ENCODE measurements at places on chromosomes 7 and 10.

GRCh38 chr7:33563651-33564050 is 341.7 kb upstream of the BMPER start:
- no peak for DNase-seq

GRCh38 chr7:45146531-45147379 is 10.8 kb upstream of the RAMP3 start:
- no peak for DNase-seq

DNA sequence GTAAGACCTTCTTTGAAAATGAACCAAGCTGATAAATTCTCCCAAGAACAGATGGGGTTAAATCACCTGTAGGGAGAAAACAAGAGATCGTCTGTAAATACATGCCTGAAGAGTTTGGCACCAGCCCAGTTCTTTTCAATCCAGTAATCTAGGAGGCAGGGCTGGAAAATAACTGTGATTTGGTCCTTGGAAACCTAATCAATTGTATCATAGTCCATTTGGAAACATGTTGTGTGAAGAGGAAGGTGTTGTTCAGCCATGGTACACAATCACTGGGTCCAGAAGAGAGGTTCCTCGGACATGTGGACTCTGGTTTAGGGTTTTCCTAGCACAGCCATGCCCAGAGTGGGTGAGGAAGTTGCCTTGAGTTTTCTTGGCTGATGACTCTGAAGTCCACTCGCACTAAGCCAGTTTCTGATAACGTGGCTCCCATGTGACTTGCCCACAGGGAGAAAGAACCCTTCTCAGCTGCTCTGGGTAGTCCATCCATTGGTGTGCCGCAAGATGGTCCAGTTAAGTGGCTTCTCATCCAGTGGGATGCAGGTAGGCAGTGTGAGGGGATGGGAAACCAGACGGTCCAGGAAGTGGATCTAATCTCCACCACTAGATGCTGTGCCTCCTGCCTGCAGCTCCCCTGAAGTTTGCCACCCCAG is 5.1 kb downstream of the BLNK start:
- DNase-seq = no peak

DNA sequence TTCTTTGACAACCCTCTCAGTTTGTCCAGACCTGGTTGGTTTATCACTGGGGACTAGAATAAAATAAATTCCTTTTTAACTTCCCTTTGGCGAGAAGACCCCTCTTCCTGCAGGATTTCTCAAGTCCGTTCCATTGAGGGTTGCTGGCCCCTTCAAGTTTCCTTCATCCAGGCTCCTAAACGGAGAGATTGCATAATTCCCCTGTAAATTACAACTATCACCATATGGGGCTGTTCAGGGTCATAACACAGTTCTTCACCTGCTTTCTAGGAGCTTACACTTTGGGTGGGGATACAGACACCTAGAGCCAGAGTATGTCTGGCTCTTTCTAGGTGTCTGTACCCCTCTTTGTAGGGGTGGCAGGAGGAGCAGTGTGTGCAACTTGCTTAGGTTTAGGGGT is 3.3 kb upstream of the COPS6 start:
- no peak for DNase-seq

DNA sequence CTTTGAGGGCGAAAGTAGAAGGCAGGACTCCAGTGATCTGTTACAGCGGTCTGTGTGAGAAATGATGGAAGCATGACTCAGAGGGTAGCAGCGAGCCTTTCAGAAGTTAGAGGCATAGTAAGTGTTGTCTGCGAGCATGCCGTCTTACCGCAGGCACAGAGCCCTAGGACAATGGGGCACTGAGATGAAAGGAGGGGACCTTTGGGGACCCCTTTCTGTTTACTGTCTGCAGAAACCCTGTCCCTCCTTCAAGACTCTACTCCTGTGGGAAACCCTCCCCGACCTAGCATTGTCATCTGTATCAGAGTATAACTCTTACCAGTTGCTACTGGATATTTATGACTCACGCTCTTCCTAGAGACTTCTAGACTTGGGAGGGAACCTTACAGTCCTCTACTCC is 87.2 kb upstream of the AGK start:
- DNase-seq = no peak

- no peak for DNase-seq
These were observed 111.3 kb downstream of the PTPN20 start for GRCh38 chr10:47022311-47023131.

GRCh38 chr10:103598654-103599115 is 105.2 kb downstream of the NEURL1 start:
- no peak for DNase-seq

GRCh38 chr7:51701935-51702334 is 385.3 kb upstream of the COBL start:
- no peak for DNase-seq

- no peak for DNase-seq
These were observed 88.0 kb downstream of the TMEM178B start for GRCh38 chr7:141161550-141162535.

All from stimulated activated CD8-positive, alpha-beta memory T cell treated with anti-CD3 and anti-CD28 coated beads, Interleukin-2, amount 100 ng/mL, for 48 hours (primary cell).